ENCODE measurements at places on chromosomes 12 and 14.
A peak's percentile ranks its signal among the peaks of the same experiment; 100 is the strongest.

GRCh38 chr12:94988471-94988870, 15.0 kb downstream of the NDUFA12 start:
- DNase-seq, result no peak

DNA sequence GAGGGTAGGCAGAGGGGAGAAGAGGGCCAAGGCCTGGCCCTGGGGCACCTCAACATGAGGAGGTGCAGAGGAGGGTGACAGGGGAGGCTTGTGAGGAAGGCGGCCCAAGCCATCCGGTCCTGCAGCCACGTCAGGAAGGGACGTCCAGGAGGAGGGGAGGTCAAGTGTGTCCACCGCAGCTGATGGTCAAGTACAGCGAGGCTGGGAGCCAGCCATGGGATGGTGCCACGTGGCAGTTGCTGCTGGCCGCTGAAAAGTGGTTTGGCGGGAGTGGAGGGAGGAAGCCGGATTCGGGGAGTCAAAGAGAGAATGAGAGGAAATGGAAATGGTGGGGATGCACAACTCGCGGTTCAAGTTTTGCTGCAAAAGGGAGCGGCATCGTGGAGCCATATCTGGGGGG, 41.2 kb downstream of the PRIMA1 start:
- no peak for DNase-seq

DNA sequence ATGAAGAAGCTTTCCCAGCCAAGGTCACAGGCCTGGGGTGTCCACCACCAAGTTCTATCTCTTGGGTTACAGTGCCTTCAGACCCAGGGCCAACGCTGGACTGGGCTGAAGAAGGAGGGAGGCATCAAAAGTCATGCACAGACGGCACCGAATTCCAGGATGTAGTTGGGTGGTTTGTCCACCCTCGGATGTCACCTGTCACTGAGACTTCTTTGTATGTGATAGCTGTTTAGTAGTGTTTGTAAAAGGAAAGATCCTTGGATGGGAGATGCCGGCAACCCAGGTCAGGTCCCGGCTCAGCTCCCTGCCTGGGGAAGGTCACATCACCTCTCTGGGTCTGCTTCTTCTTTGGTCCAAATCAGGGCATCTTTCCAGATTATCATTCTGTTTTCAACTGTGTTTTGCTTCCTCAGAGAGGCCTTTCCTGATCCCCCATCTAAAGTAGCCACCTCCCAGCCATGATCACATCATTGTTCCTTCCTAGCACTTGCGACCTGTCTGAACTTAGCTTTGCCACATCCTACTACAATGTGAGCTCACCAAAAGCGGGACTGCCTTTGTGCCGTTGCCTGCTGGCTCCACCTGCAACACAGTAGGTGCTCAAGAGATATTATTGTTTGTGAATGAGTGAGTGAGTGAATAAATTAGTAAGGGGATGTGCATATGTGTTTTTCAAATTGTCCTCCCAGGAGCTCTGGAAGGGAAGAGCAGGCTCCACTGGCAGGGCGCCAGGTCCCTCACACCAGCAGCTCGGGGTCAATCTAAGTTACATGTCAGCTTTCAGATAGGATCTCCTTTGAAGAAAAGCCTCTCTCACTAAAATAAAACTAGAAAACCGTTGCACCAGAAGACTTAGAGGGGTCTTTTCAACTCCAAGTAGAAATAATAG, 2.1 kb downstream of the TSPAN11 start:
- peak; percentile 76 for DNase-seq

DNA sequence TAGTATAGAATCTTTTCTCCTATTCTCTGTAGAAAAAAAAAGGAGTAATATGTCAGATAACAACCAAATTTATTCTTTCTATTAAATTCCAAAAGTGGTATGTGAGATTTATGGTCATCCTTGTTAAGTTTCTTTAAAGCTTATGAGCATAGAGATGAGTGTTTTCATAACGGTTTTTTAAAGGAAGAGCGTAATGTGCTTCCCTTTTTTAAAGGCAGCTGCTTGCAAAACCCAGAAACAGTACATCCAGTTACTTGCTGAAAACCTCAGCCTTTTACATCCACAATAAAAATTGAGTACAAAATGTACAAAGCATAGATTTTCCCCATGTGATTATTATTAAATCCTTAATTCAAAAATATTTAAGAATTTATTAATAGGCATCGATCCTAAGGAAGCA, 53.6 kb upstream of the CD163 start:
- DNase-seq, result no peak

DNA sequence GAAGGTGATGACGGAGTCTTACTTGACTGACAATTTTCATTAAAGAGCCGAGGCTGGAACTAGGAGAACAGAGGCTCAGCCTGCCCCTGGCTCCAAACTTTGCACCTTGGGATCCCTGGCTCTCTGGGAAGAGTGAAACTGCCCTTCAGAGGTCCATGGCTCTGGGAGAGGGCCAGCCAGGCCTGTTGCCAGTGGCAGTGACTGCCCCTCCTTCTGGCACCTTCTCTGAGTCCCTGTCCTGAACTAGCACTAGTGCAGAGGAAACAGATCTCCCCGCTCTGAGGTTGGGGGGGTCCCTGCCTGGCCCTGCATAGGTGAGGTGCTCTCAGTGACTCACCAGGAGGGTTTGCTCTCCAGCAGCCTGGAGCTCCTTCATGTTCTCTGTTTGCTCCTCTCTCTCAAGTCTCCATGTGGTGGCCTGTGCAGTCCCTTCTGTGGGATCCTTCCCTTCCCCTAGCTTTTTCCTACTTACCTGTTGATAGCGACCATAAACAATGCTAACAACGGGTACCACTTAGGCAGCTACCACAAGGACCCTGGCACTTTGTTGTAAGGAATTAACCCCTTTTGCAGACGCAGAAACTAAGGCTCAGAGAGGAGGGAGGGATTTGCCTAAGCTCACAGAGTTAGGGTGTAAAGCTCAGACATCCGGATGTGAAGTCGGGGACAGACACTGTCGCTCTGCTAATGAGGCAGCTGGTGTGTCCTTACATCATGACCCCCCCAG, 22.4 kb downstream of the FAM222A start:
- DNase-seq, result peak; percentile 73

DNA sequence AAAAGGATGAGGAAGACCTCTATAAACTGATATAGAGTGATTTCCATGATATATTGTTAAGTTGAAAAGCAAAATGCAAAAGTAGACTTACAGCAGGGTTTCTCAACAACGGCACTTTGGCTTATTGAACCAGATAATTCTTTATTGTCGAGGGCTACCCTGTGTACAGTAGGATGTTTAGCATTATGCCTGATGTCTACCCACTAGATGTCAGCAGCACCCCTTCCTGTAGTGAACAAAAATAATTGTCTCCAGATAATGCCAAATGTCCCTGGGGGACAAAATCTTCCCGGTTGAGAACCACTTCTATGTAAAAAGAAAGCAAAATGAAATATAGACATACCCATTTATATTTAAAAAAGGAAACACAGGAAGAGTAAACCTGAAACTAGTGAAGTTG, 32.4 kb downstream of the ABCD2 start:
- no peak for DNase-seq

DNA sequence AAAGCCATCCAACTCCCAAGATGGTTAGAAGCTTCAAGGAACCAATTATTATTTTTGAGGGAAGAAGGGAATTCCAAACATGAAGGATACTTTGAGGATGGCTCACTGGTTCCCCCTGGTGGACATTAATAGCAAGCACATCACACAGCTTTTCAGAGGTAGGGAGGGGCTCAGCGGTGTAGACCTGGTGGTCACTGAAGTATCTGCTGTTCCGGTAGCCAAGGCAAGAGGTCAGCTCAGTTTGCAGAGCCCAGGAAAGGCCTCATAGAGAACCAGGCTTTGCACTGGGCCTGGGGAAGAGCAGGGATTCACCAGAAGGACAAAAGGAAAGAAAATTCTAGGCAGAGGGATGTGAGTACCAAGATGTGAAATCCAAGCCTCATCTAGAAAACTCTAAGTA, 118.7 kb downstream of the KSR2 start:
- DNase-seq, result no peak

DNA sequence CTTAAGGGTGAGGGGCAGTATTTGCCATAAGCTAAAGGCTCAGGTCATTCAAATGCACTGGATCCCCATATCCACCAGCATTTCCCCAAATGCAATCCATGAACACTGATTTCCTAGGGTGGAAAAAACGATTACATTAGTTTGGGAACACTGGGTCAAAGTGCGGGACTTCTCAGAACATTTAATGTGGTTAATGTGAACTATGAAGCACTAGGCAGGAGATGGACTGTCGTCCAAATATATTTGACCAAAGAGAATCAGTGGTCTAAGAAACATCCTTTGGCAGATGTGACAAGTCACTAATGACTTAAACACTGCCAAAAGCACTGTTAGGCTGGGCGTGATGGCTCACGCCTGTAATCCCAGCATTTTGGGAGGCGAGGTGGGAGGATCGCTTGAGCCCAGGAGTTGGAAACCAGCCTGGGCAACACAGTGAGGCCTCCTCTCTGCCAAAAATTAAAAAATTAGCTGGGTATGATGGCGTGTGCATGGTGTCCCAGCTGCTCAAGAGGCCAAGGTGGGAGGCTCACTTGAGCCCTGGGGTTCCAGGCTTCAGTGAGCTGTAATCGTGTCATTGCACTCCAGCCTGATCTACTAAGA, 205.4 kb downstream of the CALM1 start:
- no peak for DNase-seq

DNA sequence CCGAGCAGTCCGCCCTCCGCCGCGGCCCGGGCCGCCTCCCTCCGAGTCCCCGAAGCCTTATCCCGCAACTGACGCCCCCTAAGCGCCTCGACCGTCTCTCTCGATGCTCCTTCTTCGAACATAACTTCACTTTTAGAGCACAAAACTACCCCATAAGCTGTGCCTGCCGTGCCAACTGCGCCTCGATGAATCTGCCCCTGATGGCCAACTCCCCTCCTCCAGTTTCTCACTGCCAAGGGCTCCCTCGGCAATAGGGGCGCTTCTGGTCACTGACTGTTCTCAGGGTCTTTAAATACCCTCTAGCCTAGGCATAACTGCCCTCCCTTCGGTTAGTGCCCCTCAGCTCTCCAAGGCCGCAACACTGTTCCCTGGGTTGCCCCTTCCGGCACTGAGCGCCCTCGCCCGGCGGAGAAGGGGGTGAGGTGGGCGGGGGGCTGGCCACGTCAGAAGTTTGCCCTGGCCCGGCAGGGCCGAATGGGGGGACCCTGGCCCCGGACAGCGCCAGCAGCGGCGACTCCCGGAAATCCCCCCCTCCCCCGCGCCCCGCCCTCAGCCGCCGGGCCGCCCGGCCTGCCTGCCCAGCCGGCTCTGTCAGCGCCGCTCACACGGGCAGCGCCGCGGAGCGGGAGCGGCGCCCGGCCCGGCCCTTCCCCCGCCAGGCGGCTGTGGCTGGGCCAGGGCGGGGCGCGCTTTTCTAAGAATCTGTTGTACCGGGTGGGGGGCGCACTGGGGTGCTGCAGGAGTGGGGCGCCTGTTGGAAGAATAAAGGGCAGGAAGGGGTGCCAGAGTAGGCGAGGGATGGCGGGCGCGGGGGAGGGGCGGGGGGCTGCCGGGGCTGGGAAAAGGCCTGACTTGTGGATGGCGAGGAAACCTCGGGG, 10.6 kb downstream of the RARG start:
- peak; percentile 87 for DNase-seq

GRCh38 chr12:120468325-120468820, 1.2 kb downstream of the SRSF9 start:
- DNase-seq, result peak; percentile 39
